ENCODE measurements at places on chromosomes 2 and 18. TPM values are rescaled to one million over a fixed set of nuclear protein-coding genes. Genes with fewer than 3 reads are reported as not detected.

CHST10 gene
- 6.5 TPM for total RNA-seq

TXNDC2 gene
- not detected for total RNA-seq

SLC14A1 gene
- not detected for total RNA-seq

GKN2 gene
- total RNA-seq = not detected

PPP1R1C gene
- total RNA-seq = not detected

MROH2A gene
- not detected for total RNA-seq

DSC2 gene
- total RNA-seq = under 0.01 TPM

All from lung microvascular endothelial cell (primary cell).